Sigmoid colon (tissue), 7 donors: ENCODE measurements at places on chromosomes 13 and 19. TPM values are rescaled to one million over a fixed set of nuclear protein-coding genes. Genes with fewer than 3 reads are reported as not detected.

CYP2F1 gene
- not detected for polyA plus RNA-seq

TGFB1 gene
- polyA plus RNA-seq, result 6.5 TPM

MEIOSIN gene
- not detected for polyA plus RNA-seq

ERCC5 gene
- polyA plus RNA-seq, result 38.8 TPM

SOX1 gene
- polyA plus RNA-seq, result 0.01 TPM

IL17D gene
- 0.60 TPM for polyA plus RNA-seq

- no peak for DNase-seq
- no peaks in the 10 kb centered on the region for H3K36me3 ChIP-seq
- H3K27ac ChIP-seq, result no peak overlapping the region
- H3K27me3 ChIP-seq, result no peaks in the 10 kb centered on the region
- no peaks in the 10 kb centered on the region for H3K4me1 ChIP-seq
Measured at GRCh38 chr19:41616792-41617621, 9.9 kb downstream of the CEACAM4 start.

- H3K27ac ChIP-seq, result no peak overlapping the region
- H3K36me3 ChIP-seq, result no peaks in the 10 kb centered on the region
- H3K27me3 ChIP-seq, result no peaks in the 10 kb centered on the region
- H3K4me1 ChIP-seq, result peaks cover 12% of the 10 kb centered on the region
Measured at GRCh38 chr13:113400621-113401451, 36.9 kb upstream of the GRTP1 start.

- DNase-seq, result no peak
- no peak overlapping the region for H3K27ac ChIP-seq
- H3K4me1 ChIP-seq, result no peaks in the 10 kb centered on the region
- H3K36me3 ChIP-seq, result no peaks in the 10 kb centered on the region
Measured at GRCh38 chr19:10037367-10037766, 24.1 kb downstream of the RDH8 start.

DNA sequence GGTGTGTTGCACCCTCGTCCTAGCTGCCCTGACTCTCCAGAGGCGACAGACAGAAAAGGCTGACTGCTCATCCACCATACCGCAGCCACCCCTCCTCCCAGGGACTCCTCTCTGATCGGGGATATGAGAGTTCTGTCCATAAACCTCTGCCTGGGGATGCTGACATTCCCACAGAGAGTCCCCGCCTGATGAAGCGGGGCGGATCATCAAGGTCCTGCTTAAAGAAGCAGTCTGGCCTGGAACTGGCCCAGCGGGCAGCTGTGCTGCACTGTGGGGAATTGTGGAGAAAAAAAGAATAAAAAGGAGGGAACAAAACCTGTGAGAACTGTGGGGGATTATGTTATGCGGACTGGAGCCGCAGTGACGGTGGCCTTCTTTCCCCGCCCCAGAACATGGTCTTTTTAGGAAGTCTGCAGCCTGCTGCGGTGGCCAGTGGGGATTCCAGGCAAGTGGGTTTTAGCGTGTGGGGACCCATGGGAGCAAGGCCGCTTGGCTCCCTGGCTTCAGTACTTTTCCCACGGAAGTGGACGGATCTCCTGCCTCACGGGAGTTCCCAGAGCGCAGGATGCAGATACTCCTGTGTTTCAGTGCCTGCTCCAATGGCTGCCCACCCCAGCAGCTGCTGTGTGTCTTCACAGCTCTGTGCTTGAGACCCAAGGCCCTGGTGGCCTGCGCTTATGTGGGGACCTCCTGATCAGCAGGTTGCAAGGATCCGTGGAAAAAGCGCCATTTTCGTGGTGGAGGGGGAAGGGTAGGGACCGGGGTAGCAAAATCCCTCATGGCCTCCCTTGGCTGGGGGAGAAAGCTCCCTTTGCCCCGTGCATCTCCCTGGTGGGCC, 1456.2 kb upstream of the SLC10A2 start:
- peak; percentile 50 for DNase-seq
- H3K36me3 ChIP-seq, result no peaks in the 10 kb centered on the region
- no peak overlapping the region for H3K4me3 ChIP-seq
- no peaks in the 10 kb centered on the region for H3K4me1 ChIP-seq

GRCh38 chr13:46866150-46866549, 30.7 kb downstream of the HTR2A start:
- H3K27ac ChIP-seq, result no peak overlapping the region
- H3K27me3 ChIP-seq, result no peaks in the 10 kb centered on the region
- H3K36me3 ChIP-seq, result no peaks in the 10 kb centered on the region
- H3K4me1 ChIP-seq, result no peaks in the 10 kb centered on the region
- peak; percentile 74 for DNase-seq
- H3K4me3 ChIP-seq, result no peak overlapping the region

GRCh38 chr13:21020176-21020575, 41.2 kb downstream of the LATS2 start:
- H3K4me1 ChIP-seq, result no peaks in the 10 kb centered on the region
- no peaks in the 10 kb centered on the region for H3K27me3 ChIP-seq
- no peak overlapping the region for H3K4me3 ChIP-seq

- H3K27me3 ChIP-seq, result no peaks in the 10 kb centered on the region
- H3K36me3 ChIP-seq, result no peaks in the 10 kb centered on the region
- no peak overlapping the region for H3K4me3 ChIP-seq
- H3K27ac ChIP-seq, result no peak overlapping the region
- no peak for DNase-seq
- H3K4me1 ChIP-seq, result no peaks in the 10 kb centered on the region
Measured at GRCh38 chr13:32976056-32976805, 40.0 kb upstream of the KL start.

- no peak overlapping the region for H3K27ac ChIP-seq
- no peak for DNase-seq
- H3K36me3 ChIP-seq, result no peaks in the 10 kb centered on the region
- no peaks in the 10 kb centered on the region for H3K4me1 ChIP-seq
- H3K4me3 ChIP-seq, result no peak overlapping the region
- no peaks in the 10 kb centered on the region for H3K27me3 ChIP-seq
Measured at GRCh38 chr19:14796021-14796420, 17.7 kb upstream of the ADGRE2 start.

DNA sequence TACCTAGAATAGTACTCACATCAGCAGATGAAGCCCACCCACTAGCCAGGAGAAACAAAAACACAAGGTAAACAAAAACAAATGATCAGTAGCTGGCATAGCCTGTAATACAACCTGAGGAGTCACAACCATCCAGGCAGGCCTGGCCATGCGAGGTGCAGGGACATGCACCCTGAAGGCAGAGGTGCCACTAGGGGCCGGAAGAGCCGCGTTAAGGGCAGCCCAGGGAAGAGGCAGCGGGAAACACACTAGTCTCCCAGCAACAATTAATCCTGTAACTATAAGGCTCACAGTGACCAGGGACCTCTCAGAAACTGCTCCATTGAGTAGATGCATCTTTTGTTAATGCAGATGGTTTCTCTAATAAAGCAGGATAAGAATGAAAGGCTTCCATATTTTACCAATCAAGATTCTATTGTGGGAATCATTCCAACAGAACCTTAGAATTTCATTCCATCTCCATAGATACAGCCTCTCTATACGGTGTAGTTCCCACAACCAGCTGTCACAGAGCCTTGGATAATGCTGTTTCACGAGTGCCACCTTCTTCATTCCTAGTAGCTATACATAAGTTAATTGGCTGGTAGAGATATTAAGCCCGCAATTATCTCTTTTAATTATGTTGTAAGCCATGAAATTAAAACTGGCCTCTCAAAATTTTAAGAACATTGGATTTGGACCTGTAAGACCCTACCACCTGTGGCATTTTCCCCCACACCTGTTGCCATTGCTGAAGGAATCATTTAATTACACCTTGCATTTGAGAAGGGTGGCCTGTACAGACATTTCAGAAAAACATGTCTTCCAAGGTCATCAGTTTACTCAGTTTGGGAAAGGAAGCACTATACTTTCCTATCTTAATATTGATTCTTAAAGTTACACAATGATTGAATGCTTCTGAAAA, 28.7 kb downstream of the ANKRD10 start:
- peaks cover 22% of the 10 kb centered on the region for H3K4me1 ChIP-seq
- H3K36me3 ChIP-seq, result no peaks in the 10 kb centered on the region
- no peak overlapping the region for H3K27ac ChIP-seq
- no peak overlapping the region for H3K4me3 ChIP-seq

DNA sequence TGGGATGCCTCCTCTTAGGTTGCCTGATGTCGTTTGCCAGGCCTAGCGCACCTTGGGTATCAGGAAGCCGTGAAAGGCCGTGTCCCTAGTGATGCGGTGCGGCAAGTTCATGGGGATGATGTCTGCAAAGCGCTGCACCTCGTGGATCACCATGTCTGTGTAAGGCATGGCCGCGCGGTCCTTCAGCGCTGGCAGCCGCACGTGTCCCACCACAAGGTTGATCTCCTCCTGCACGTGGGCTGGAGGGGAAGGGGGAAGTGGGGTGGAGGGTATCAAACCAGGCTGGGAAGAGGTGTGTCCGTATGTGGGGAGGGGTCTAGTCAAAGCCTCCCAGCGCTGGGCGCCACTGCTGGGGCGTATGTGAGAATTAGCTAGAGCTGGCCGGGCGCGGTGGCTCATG, 23.2 kb downstream of the EGLN2 start:
- peak overlapping the region; percentile 53 for H3K27ac ChIP-seq
- DNase-seq, result no peak
- H3K27me3 ChIP-seq, result no peaks in the 10 kb centered on the region
- H3K4me1 ChIP-seq, result peaks cover 31% of the 10 kb centered on the region
- H3K4me3 ChIP-seq, result no peak overlapping the region

- H3K27me3 ChIP-seq, result no peaks in the 10 kb centered on the region
- H3K36me3 ChIP-seq, result no peaks in the 10 kb centered on the region
- no peak for DNase-seq
- no peak overlapping the region for H3K27ac ChIP-seq
- no peaks in the 10 kb centered on the region for H3K4me1 ChIP-seq
Measured at GRCh38 chr19:31539386-31539785, 190.2 kb upstream of the TSHZ3 start.

DNA sequence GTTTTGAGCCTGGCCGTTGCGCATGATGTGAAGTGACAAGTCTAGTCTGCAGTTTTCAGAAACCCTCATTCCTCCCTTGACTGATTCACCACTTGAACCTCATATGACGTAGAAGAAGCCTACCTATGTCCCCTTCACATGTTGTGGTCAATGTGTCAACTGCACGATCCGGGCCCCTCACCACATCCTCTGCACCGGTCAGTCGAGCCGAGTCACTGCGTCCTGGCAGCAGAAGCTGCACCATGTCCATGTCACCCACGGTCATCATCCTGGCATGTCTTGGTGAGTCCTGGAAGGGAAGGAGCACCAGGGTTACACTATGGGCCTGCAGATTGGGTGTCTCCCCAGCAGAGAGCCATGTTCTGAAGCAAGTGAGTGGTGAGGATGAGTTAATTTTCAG, at the start of gene KIR2DL4:
KIR2DL4 (plus strand) TSS at position 201 of the 400 bp plus-strand sequence; CDS start at position 243, 42 bp downstream.
- H3K4me1 ChIP-seq, result no peaks in the 10 kb centered on the region
- H3K4me3 ChIP-seq, result no peak within 1 kb of the TSS
- no peak for DNase-seq
- H3K36me3 ChIP-seq, result no peaks in the 10 kb centered on the region

DNA sequence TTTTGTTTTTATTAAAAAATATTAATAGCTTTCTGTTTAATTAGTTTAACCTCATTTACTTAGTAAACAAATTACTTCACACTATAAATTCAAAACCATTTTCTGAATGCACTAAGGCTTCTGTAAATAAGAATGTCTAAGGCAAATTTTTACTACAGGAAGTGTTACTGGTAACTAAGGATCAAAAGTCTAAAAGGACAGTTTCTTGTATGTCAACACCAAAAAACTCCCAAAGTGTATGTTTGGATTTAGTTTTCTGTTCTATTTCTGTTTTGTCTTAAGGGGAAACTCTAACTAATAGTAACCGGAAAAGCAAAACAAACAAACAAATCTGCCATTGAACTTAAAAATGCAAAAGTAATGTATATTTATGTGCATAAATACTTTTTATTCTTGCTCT, 24.7 kb downstream of the PRR20E start:
- no peaks in the 10 kb centered on the region for H3K4me1 ChIP-seq
- H3K27me3 ChIP-seq, result no peaks in the 10 kb centered on the region
- no peak overlapping the region for H3K27ac ChIP-seq
- no peak for DNase-seq
- no peaks in the 10 kb centered on the region for H3K36me3 ChIP-seq

DNA sequence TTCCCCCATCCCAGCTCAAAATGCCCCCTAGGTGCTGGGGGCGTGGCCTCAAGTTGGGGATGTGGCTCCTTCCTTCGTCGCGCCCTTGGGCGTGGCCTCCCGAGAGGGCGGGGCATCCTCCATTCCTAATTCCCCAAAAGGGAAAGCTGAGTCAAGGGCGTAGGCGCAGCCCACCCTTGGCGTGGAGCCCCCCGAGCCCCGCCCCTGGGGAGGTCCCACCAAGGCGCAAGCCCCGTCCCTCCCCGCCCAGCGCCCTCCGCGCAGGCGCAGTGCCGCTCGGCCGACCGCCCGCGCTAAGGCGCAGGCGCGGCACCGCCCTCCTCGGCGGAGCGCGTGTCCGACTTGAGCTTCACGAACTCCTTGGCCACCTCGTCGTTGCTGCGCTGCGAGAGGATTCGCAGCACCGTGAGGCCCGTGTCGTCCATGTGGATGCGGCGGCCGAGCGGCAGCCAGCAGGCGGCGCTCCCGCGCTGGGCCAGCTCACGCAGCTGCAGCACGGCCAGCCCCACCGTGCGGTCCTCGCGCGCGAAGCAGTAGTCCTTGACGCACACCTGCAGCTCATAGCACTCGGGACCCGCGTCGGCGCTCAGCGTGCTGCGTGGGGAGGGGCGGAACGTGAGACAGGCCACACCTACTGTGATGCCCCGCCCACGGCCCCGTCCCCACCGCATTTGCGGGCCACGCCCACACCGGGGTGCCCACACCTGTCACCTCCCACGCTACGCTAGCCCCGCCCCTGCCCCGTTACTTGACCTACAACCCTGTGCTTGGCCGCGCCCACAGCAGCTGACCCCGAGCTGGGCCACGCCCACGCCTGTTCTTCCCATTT, 50.5 kb downstream of the COLGALT1 start:
- DNase-seq, result peak; percentile 77
- no peak overlapping the region for H3K27ac ChIP-seq
- no peaks in the 10 kb centered on the region for H3K36me3 ChIP-seq

DNA sequence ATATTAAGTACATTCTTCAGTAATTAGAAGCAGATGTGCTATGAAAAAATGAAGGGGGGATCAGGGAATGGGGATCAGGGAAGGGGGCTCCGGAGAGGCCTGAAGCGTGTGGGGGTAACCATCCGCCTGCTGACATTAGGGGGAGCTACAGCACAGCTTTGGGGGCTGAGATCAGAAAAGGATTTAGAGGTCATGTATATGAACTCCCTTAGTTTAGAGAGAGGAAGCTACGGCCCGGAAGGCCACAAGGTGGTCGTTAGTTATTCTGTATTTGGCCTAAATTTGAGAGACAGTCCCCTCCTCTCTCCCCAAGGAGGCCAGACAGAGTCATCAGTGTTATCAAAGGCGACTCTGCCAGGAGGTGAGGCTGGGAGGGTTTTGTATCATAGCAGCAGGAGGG, 99.0 kb downstream of the TM9SF2 start:
- no peaks in the 10 kb centered on the region for H3K36me3 ChIP-seq
- no peaks in the 10 kb centered on the region for H3K4me1 ChIP-seq
- no peak overlapping the region for H3K4me3 ChIP-seq
- H3K27ac ChIP-seq, result no peak overlapping the region
- DNase-seq, result no peak

DNA sequence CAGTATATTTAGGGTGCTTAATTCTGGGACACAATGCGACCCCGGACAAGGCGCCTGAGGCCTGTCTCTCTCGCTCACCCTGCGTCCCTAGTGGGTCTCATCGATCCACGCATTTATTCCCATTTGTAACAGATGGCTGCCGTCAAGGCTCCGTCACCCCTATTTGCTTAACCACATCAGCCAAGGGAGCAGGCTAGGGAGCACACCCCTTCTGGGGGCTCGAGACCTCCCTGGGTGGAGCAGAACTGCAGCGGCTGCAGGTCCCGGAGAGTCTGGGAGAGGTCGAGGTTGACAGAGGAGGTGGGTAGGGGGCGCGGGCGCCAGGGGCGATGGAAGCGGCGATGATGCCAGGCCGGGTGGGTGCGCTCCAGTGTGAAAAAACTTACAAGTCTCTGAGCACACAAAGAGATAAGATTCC, 507 bp downstream of the ALG5 start:
- peaks cover 10% of the 10 kb centered on the region for H3K36me3 ChIP-seq
- H3K4me1 ChIP-seq, result peaks cover 18% of the 10 kb centered on the region
- H3K27ac ChIP-seq, result peak overlapping the region; percentile 98
- no peak for DNase-seq
